ENCODE measurements at places on chromosomes 3 and 15. TPM values are rescaled to one million over a fixed set of nuclear protein-coding genes. Genes with fewer than 3 reads are reported as not detected.

The SI gene
- not detected for polyA plus RNA-seq

GRCh38 chr3:27160146-27160545 is 209.0 kb downstream of the NEK10 start:
- no peaks in the 10 kb centered on the region for H3K27me3 ChIP-seq
- H3K4me1 ChIP-seq = no peaks in the 10 kb centered on the region
- H3K27ac ChIP-seq = no peak overlapping the region
- DNase-seq = no peak
- no peak overlapping the region for H3K4me3 ChIP-seq

The GPR27 gene
- polyA plus RNA-seq = 2.1 TPM

The CHRM5 gene
- 0.37 TPM for polyA plus RNA-seq

GRCh38 chr3:182682263-182683241 is 110.8 kb upstream of the ATP11B start:
- H3K4me3 ChIP-seq = peak overlapping the region; percentile 50
- no peak overlapping the region for H3K27ac ChIP-seq
- peak; percentile 72 for DNase-seq

GRCh38 chr3:194296454-194297263 is 54.5 kb downstream of the CPN2 start:
- peak overlapping the region; percentile 63 for H3K27ac ChIP-seq
- peak overlapping the region; percentile 16 for H3K4me3 ChIP-seq
- peaks cover 20% of the 10 kb centered on the region for H3K27me3 ChIP-seq
- no peak for DNase-seq
- H3K36me3 ChIP-seq = no peaks in the 10 kb centered on the region

DNA sequence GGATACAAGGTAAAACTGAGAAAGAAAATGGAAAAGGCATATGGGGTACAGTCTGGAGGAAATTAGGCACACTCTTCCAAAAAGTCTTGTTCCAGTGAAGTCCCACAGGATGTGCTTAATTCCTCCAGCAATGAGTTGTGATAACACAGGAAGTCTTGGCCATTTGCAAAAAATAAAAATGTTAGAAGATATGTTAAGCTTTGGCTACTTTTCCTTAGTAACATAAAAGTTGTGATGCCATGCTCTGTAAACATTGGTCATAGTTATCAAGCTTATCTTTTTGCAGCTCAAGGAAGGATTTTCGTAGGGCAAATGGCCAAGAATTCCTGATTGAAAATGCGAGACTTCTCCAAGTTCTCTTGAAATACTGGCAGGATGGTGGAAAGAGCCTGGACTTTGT is 26.4 kb downstream of the LNP1 start:
- no peaks in the 10 kb centered on the region for H3K4me1 ChIP-seq
- no peak overlapping the region for H3K4me3 ChIP-seq
- peak; percentile 61 for DNase-seq
- no peak overlapping the region for H3K27ac ChIP-seq
- no peaks in the 10 kb centered on the region for H3K27me3 ChIP-seq

The STX19 gene
- 5.5 TPM for polyA plus RNA-seq

The CAND2 gene
- polyA plus RNA-seq = 5.8 TPM

The A4GNT gene
- polyA plus RNA-seq = 0.41 TPM

The MORC1 gene
- polyA plus RNA-seq = not detected

The ONECUT1 gene
- polyA plus RNA-seq = not detected

The THRB gene
- 18.6 TPM for polyA plus RNA-seq

- peak overlapping the region; percentile 45 for H3K4me3 ChIP-seq
- peaks cover 33% of the 10 kb centered on the region for H3K27me3 ChIP-seq
- no peaks in the 10 kb centered on the region for H3K36me3 ChIP-seq
- no peak for DNase-seq
Observed at GRCh38 chr3:123028233-123028828, 768 bp upstream of the SEMA5B start.

- H3K36me3 ChIP-seq = no peaks in the 10 kb centered on the region
- H3K4me1 ChIP-seq = no peaks in the 10 kb centered on the region
- H3K27ac ChIP-seq = no peak overlapping the region
- H3K27me3 ChIP-seq = no peaks in the 10 kb centered on the region
Observed at GRCh38 chr3:70722018-70722417, 409.6 kb upstream of the MDFIC2 start.

DNA sequence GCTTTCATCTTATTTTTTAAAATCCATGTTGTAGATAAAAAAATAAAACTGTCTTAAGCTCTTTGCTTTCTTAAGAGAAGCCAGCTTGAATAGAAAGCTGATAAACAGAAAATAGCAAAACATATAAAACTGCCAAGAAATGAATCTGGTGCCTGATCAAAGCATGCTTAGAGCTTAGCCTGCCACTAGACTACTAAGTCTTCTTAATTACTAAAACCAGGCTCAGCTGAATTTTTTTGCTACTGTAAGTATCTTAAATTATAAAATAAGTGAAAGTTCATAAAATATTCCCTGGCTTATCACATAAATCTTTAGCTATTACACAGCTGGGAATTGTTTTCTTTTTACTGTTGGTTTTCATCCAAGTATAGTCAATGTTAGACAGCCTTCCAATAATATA is 803.9 kb downstream of the DIPK2A start:
- H3K4me1 ChIP-seq = no peaks in the 10 kb centered on the region
- no peak for DNase-seq
- no peak overlapping the region for H3K4me3 ChIP-seq

The GOLGA6L7 gene
- 0.94 TPM for polyA plus RNA-seq

DNA sequence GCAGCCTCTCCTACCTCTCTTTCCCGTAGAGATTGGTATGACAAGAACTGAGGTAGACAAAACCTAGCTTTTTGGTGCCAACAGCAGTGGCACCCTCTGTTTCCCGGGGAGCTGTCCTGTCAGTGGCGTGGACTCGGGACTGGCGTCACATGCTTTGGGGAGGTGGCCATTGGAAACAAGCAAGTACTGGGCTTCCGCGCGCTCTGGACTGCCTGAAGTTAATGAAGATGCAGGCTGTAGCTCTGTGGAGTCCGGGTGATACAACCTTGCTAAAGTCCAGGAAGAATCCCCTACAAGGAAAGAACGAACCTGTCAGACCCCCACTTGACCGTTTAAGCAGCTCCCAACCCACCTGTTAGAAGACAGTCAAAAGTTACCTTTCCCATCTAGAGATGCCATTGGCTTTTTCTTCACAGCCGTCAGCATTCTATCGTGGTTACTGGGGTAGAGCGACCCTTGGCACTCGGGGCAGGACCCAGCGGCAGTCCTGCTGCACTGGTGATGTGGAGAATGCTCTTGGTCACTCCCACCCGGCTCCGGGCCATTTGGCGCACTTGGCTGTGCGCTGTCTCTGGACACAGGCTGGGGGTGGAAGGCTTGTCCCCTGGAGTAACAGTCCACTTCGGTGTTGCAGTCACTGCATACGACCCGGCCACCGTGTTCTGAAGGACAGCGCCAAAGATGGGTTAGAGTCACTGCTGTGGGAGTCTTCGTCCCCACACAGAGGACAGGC is 120.5 kb downstream of the LRIG1 start:
- H3K27me3 ChIP-seq = no peaks in the 10 kb centered on the region
- H3K27ac ChIP-seq = no peak overlapping the region
- no peak overlapping the region for H3K4me3 ChIP-seq
- no peaks in the 10 kb centered on the region for H3K4me1 ChIP-seq
- no peak for DNase-seq
- H3K36me3 ChIP-seq = no peaks in the 10 kb centered on the region

- H3K27ac ChIP-seq = no peak overlapping the region
- H3K4me1 ChIP-seq = no peaks in the 10 kb centered on the region
- no peak for DNase-seq
- H3K27me3 ChIP-seq = no peaks in the 10 kb centered on the region
Observed at GRCh38 chr3:118267588-118267987, 767.1 kb downstream of the IGSF11 start.

DNA sequence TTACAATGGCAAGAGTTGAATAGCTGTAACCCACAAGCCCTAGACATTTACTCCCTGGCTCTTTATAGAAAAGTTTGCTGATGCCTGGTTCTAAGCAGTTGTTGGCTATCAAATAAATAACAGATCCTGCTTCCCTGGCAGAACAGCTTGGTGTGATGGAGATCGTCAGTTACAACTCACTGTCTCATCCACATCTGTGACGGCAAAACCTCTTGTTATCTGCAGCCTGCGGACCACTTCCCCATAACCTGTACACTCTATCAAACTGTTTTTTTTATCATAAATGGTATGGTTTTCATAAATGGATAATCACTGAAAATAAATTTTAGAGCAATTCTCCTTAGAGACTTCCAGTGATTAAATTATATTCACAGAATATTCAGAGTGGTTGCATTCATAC is 14.1 kb downstream of the ZDHHC3 start:
- peaks cover 25% of the 10 kb centered on the region for H3K36me3 ChIP-seq
- peaks cover 84% of the 10 kb centered on the region for H3K4me1 ChIP-seq
- H3K4me3 ChIP-seq = no peak overlapping the region
- no peak for DNase-seq
- H3K27ac ChIP-seq = no peak overlapping the region

- peak overlapping the region; percentile 93 for H3K27ac ChIP-seq
- no peaks in the 10 kb centered on the region for H3K36me3 ChIP-seq
- peaks cover 46% of the 10 kb centered on the region for H3K4me1 ChIP-seq
Observed at GRCh38 chr15:90402223-90402622, 14.2 kb downstream of the IQGAP1 start.

GRCh38 chr15:85379403-85380131 is 836 bp upstream of the AKAP13 start:
- no peaks in the 10 kb centered on the region for H3K36me3 ChIP-seq
- peak overlapping the region; percentile 90 for H3K27ac ChIP-seq
- no peak for DNase-seq
- peaks cover 10% of the 10 kb centered on the region for H3K4me1 ChIP-seq

The GPR149 gene
- not detected for polyA plus RNA-seq

DNA sequence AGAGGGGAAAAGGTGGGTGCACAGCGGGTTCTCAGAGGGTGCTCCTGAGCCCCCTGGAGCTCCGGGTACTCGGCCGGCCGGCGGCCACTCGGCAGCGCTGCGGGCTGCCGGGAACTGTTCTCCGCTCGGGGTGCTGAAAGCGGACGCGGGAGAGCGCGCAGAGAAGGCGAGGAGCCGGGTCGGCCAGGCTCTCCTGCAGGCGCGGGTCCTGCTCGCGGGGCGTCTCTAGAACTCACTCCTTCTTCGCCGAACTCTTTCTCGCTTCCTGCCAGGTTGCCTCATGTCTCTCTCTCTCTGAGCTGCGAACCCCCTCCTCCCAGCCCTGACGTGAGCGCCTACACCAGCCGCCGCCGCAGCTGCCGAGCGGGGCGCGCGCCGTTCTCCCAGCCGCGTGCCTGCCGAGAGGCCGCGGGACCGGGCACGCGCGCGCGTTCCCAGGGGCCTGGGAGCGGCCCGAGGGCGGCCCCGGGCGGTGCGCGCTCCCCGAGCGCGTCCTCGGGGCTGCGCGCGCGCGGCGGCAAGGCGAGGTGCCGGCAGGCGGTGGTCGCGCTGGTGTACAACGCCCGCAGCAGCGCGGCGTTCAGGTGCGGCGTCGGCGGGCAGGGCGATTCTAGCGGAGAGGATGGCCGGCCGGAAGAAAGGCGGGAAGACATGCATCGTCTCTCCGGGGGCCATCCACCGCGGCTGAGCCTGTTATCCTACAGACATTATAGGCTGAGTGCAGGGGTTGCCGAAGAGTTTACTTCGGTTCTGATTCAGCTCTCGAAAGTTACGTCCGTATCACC is at the start of gene PEX5L:
Gene PEX5L (minus strand): TSS at position 267 of the 785 bp plus-strand sequence. CDS start 338 bp downstream, outside the sequence.
- H3K27ac ChIP-seq = no peak within 1 kb of the TSS
- H3K27me3 ChIP-seq = peaks cover 77% of the 10 kb centered on the region

- H3K36me3 ChIP-seq = peaks cover 20% of the 10 kb centered on the region
- H3K4me3 ChIP-seq = peak overlapping the region; percentile 48
- DNase-seq = no peak
Observed at GRCh38 chr3:94064243-94064860, 1.5 kb downstream of the NSUN3 start.

DNA sequence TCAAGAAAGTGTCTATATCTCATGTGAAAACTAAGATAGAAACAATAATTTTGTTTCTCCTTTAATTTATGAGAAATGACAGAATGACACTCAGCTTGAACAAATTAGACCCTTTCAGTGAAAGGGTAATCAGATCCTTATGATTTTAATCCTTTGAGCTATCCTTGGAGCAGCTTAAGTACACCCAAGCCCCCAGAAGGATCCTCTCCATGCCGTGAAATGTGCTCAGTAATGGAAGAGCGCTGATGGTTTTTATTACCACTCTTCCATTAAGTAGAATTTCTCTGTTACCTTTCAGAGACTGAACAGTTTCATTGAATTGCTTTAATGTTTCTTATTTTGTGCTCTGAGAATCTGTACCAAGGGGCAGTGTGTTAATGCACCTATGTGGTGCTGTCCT is 54.3 kb downstream of the HMG20A start:
- no peaks in the 10 kb centered on the region for H3K27me3 ChIP-seq
- H3K27ac ChIP-seq = peak overlapping the region; percentile 57
- DNase-seq = no peak
- H3K4me1 ChIP-seq = peaks cover 10% of the 10 kb centered on the region

DNA sequence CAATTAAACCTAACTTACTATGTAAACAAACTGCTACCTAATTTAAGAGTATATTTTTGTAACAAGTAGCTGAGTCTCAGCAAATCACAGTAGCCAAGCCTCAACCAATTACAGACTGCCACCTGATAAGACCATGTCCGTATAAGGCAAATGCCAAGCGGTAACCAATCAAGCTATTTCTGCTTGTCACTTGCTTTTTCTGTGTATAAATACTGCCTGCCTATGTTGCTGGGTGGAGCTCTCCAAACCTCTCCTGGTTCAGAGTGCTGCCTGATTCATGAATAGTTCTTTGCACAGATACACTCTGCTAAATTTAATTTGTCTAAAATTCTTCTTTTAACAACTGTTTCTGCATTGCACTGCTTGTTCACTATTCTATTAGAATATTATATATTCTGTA is 42.6 kb downstream of the ZNF148 start:
- H3K4me1 ChIP-seq = peaks cover 10% of the 10 kb centered on the region
- H3K27me3 ChIP-seq = no peaks in the 10 kb centered on the region
- DNase-seq = no peak
- H3K36me3 ChIP-seq = peaks cover 9% of the 10 kb centered on the region

DNA sequence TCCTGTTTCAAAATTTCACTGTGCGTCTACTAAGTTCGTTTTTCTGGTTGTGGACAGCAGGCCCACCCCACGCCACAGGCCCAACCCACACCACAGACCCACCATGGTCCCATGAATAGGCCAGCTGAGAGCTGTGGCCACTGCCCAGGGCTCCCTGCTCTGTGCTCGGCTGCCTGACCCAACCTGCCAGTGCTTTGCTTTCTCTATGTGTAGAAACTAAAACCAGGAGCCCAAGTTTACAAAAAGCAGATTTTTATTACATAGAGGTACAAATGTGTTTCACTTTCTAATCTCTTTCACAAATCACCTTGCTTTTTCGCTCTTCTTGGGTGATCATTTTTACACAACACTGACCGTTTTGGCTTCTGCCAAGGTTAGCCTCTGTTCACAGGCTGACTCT is 69.1 kb downstream of the HERC2 start:
- peaks cover 84% of the 10 kb centered on the region for H3K36me3 ChIP-seq
- no peak overlapping the region for H3K27ac ChIP-seq
- no peaks in the 10 kb centered on the region for H3K4me1 ChIP-seq
- H3K4me3 ChIP-seq = no peak overlapping the region

GRCh38 chr3:10950476-10951294 is 41.9 kb upstream of the SLC6A1 start:
- H3K27ac ChIP-seq = no peak overlapping the region
- no peak overlapping the region for H3K4me3 ChIP-seq
- DNase-seq = no peak
- H3K4me1 ChIP-seq = no peaks in the 10 kb centered on the region
- no peaks in the 10 kb centered on the region for H3K27me3 ChIP-seq

Data from left lung (tissue), 14 donors.